ENCODE measurements at places on chromosomes 6 and 20.

DNA sequence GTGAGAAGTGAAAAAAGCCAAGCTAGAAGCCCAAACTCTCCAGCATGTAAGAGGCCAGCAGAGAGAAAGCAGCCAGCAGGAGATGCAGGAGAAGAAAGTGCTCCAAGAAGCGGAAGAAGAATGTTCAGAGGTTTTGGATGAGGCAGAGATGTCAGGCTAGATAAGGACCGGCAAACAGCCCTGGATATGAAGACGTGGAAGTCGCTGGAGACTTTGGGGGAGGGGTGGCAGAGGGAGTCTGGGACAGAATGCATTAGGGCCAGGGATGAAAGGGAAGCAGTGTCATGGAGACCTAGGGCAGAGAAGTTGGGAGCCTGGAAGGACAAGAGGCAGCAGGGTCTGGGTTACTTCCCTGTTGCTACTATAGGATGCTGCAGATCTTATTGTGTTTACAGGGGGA is 5.3 kb upstream of the SCUBE3 start:
- DNase-seq, result no peak

DNA sequence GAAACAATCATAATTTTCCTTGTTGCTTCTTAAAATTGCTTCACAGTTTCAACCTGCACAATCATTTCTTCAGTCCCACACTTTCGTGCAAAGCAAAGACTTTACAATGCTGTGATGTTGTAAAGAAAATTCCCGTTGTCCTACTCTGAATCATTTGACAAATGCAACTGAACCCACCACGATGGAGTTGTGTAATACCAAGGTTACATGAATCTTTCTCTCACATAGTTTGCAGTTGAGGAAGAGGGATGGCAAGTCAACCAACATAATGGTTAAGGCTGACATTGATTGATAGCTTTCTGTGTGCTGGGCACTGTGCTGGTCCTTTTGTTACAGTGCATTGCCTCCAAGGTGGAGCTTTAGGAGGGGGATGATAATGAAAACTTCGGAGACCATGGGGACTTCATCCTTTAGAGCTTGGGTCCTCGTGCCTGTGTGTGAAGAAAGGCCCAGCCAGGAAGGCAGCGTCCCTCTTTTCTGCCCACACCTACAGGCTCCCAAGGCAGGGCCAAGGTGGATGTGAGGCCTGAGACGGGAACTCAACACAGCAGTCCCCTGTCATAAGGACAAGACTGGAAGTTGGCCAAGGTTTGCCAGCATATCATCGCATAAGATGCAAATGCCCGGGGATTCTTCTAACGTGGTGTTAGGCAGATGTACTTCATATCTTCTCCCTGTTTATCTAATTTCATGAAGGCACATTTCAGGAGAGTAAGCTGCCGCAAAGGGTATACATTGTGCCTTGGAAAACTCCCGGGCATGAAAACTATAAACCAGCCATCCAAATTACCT is 96.9 kb downstream of the LY86 start:
- no peak for DNase-seq

DNA sequence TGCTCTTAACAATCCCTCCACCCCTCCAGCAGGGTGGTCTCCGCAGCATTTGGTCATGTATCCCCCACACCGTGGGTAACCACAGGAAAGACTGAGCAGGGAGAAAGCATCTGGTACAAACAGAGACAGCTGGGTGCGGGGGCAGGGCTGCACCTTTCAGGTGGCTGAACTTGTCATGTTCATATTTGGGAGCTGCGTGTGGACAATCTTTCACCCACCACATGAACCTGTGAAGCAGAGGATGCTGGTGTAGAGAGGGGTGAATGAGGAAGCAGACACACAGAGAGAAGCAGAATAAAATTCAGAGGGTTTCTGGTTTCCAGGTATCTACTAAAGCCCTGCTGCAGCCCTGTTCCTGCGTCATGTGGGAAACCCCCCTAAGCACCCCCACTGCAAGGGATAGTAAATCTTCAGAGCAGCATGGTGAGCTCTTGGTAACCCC is 8.9 kb downstream of the GFOD1 start:
- DNase-seq, result no peak

- peak; percentile 27 for DNase-seq
Observed at GRCh38 chr6:151847064-151847463, 39.6 kb downstream of the ESR1 start.

DNA sequence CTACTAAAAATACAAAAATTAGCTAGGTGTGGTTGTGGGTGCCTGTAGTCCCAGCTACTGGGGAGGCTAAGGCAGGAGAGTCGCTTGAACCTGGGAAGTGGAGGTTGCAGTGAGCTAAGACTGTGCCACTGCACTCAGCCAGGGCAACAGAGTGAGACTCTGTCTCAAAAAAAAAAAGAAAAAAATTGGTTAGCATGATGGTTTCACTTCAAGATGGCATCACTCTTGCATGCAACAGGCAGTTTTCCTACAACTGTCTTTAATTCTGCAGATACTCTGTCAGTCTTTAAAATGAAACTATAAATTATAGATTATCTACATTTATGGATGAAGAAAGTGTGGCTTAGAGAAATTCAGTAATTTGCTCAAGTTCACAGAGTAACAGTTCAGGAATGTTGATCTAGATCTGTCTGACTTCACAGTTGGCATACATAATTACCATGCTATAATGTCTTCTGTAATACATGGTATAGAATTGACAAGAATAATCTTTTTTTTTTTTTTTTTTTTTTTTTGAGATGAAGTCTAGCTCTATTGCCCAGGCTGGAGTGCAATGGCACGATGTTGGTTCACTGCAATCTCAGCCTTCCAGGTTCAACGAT is 27.0 kb downstream of the ITCH start:
- no peak for DNase-seq

- DNase-seq, result peak; percentile 64
Observed at GRCh38 chr6:6712449-6713403, 124.2 kb downstream of the LY86 start.

GRCh38 chr6:125192610-125192930 is 39.0 kb downstream of the TPD52L1 start:
- no peak for DNase-seq

DNA sequence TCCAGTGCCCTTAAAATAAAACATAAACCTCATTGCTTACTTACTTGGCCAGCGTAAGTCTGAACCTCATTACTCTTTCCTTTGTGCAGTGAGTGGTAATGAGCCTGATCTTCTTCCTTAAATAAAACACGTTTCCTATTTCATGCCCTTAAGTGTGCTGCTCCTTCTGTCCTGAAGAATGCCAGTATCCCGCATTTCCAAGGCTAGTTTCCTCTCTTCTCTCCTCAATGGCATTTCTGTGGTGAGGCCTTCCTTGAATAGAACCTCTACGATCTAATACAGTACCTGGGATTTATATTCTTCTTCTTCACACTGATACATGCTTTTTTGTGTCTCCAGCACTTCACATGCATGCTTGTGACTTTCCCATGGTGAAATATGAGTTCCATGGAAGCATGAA is 523.4 kb upstream of the CDH4 start:
- no peak for DNase-seq

- peak; percentile 60 for DNase-seq
Observed at GRCh38 chr6:5260111-5260620, 584 bp downstream of the LYRM4 start.

DNA sequence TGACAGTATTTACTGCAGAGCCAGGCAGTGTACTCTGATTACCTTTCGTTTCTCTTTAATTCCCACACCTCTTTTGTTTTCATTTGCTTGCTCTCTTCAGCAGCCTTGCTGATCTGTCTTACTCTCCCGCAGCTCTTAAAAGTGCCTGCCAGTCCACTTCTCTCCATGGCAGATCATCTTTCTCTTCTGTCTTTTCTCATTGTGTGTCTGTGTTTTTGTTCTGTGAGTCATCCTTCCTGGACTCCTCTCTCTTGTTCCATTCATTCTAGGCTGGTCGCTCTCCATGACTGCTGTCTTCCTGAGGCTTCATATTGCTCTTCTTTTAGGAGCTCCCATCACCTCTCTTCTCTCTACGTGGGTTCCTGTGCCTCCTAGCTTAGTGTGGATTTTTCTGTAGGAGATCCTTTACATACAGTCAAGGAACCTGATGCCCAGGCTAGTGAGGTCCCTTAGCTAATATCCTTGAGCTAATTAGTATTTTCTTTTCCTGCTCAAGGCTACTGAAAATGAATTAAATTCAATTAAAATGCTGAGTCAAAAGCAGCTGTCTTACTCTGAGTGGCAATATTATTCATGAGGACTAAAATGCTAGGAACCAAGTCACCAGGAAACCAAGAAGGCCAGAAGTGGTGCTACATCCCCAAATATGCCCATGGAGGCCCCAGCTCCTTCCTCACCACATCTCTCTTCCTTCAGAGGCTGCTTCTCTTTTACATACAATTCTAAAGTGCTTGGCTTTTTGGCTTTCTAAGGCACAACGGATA is 86.1 kb downstream of the SLX4IP start:
- no peak for DNase-seq

GRCh38 chr6:3921663-3922062 is 72.5 kb downstream of the FAM50B start:
- DNase-seq, result no peak

DNA sequence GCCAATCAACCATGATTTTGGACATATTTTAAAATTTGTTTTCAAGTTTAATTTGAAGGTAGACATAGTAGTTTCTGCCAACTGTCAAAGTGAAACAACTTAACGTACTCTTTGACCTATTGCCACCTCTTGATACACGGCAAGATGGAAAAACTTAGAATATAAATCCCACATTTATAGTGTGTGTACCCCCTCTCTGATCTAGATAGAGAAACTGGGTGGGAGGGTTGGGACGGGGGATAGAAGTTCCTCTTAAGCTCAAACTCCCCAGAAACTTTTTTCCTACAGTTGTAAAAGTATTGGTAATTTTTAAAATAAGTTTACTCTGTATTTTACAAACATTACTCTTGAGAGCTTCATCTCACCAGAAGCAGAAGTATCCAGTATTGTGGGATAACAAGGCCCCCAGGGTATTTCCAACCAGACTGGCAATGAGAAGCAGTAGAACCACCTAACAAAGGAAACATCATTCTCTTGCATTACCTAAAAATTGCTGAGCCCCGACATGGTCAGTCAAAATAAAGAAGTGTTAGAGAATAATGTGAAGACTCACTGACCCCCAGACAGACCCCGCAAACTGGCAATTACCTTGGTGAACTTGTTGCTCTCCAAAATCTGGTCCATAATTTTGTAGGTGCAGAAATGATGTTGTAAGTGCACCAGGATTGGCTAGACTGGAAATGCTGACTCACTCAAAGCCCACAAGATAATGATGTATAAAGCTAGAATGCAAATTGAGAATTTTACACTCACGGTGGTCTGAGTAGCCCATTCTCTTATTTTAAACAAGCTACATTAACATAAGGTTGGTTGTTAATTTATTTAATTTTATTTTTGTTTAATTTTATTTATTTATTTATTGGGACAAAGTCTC is 74.7 kb upstream of the TNFAIP3 start:
- no peak for DNase-seq

GRCh38 chr6:116564921-116565872 is 6.1 kb upstream of the RWDD1 start:
- peak; percentile 11 for DNase-seq

GRCh38 chr20:5222919-5223634 is 93.7 kb downstream of the PROKR2 start:
- DNase-seq, result peak; percentile 35

DNA sequence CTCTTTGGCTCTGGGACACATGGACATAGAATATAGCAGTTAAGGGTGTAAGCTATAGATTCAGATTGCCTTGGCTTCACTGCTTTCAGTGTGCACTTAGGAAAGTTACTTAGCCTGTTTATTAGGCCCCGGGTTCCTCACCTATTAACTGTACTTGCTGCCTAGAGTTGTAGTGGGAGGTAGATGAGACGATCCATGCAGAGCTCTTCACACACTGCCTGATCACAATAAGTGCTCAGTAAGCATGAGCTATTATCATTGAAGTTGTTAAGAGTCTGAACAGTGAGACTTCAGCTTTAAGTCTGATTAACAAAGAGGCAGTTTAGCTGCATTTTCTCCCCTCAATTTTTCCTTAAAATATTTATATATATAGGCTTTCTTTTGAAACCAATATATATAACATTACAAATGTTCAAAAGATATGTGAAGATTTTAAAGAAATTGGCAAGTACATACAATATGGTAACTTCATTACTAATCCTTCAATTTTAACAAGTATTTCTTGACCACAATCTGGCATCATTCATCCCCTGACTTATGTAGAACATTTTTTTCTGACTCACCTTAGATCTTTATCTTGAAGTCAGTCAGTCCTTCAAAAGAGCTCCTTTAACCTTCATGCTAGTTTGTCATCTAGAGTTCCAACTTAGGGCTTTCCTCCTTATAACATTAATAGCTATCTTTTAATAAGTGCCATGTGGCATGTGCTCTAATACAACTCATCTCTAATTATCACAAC is 20.5 kb upstream of the SUPT3H start:
- DNase-seq, result no peak

GRCh38 chr20:32238483-32239425 is 31.1 kb downstream of the POFUT1 start:
- DNase-seq, result no peak

- DNase-seq, result no peak
Observed at GRCh38 chr6:16918586-16918985, 157.3 kb upstream of the ATXN1 start.

GRCh38 chr6:148265054-148265453 is 77.6 kb upstream of the SASH1 start:
- DNase-seq, result peak; percentile 9

DNA sequence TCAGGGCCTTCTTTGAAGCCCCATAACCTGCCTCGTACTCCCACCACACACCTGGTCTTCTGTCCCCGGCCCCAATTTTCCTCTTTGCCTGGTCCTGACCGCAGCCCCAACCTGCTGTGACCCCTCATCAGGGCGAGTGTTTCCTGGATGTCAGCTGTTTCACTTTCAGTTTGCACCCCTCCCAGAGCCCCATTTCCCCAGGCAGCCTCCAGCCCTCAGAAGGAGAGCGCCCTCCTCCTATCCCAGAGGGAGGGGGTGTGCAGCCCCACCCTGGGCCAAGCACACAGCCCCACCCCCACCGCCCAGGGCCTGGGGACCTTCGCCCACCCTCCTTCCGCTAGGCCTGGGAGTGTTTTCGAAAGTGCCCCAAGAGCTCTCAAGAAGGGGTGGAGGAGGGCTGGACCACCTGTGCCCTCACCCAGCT is 1.5 kb downstream of the BAK1 start:
- DNase-seq, result peak; percentile 24

DNA sequence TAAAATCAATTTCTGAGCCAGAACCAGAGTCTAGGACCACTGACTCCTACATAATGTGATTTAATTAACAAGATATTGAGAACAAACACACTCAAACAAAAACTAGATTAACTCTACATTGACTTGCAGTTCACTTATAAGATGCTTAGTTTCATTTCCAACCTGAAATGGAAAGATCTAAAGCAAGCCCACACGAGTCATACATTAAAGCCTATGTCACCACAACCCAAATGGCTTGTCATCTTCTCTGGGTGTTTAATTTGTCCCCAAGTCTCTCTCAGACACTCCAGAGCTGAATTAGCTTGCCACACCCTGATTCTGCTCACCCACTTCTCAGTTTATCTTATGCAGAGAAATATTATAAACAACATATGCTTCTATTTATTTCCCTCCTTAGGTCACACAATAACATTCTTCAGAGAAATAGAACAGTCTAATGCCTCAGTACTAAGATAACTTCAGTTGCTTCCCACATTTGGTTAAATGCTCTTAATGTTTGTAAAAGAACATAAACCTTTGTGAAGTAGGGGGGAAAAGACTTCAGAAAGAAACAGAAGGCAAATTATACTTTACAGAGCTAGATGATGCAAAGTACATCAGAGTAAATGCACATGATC is 8.8 kb upstream of the FBXO30 start:
- no peak for DNase-seq

Data from Calu3 (cell line).